Amygdala (tissue), 56 donors: ENCODE measurements at places on chromosomes 3 and 15.

DNA sequence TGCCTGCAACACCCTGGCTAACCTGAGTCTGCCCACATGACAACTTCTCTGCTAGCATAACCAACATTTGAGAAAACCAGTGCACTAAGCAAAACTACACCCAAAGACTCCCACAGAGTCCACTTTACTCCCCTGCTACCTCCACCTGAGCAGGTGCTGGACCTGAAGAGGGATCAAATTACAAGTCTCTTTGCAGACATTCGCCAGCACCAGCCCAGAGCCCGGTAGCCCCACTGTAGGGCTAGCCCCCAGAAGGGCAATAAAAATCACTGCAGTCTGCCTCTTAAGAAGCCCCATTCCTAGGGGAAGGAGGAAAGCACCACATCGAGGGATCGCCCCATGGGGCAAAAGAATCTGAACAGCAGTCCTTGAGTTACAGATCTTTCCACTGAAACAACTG lies 472.2 kb downstream of the GRM7 start:
- no peak for DNase-seq

- no peak for DNase-seq
Measured at GRCh38 chr3:15368561-15369135, 36.3 kb upstream of the SH3BP5 start.

DNA sequence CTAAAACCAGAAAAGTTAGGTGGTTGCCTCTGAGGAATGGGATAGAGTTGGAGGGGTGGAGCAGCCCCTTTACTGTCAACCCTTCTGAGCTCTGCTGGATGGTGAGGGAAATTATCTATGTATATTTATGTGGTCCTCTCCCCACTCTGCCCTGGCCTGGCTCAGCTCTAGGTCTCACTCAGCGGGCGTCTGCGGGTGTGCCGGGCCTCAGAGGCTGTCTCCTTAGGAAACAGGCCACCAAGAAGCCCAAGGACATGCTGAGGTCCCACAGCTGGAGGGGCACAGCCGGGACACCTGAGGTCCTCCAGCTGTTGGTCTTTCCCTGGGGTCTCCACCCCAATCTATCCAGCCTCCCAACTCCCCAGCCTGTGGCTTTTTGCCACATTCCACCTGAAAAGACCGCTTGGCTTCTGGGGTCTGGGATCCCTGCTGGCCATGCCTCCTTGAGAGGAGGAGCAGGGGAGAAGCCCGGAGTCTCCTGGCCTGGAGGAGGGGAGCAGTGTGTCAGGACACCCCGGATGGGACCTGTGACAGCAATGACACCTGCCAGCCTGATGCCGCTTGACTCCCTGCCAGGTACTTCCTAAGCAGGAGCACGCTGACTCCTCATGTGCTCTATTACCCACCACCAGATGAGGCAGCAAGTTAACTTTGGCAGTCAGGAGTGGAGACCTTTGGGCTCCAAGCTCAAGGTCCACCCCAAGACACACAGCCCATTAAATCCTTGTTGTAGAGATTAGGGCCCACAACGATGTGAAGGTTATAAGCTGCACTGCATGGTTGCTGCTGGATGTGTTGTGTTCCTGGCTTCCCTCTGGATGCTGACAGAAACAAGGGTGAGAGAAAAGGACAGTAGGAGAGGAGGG lies at the start of gene SLC28A1:
Gene SLC28A1 (plus strand): TSS at position 747 of the 866 bp plus-strand sequence. CDS start 3,099 bp downstream, outside the sequence.
- no peak for DNase-seq

GRCh38 chr3:113287111-113287802 lies 75.9 kb downstream of the BOC start:
- no peak for DNase-seq

- DNase-seq = no peak
Measured at GRCh38 chr3:58585994-58586393, 8.8 kb upstream of the FAM107A start.

- DNase-seq = no peak
Measured at GRCh38 chr3:131361464-131362421, 19.8 kb upstream of the NUDT16 start.

DNA sequence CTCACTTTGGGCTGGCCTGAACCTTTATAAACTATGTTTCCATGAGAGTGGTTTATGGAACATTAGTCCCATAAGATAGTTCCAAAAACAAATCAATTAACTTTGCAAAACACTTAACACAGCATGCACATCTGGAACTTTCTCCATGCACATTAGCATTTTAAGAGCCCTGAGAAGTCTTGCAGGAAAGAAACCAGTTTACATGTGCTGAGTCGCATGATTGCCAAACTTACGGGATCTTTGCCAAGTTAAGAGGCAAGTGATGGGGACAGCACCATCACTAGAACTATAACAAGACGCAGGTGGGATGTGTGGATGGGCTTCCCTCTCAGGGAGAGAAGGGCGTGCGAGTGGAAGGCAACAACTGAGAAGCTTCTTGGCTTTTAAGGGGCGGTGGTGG lies 20.7 kb downstream of the ADAMTS9 start:
- DNase-seq = no peak

DNA sequence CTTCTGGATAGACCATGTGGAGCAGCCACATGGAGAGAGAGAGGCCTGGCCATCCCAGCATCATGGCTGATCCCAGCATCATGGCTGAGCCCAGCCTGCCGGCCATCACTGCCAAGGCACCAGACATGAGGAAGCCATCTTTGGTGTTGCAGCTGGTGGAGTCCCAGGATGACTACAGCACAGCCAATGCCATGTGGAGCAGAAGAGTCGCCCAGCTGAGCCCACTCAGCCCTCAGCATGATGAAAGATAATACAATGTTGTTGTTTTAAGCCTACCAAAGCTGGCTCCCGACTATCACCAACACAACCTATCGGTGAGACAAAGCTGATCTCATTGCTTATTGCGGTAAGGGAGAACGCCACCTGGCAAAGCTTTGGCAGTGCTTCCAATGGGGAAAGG lies 18.4 kb downstream of the HES1 start:
- no peak for DNase-seq

GRCh38 chr3:98963546-98963945 lies 62.1 kb upstream of the DCBLD2 start:
- DNase-seq = no peak

GRCh38 chr3:152213203-152213602 lies 55.5 kb upstream of the MBNL1 start:
- DNase-seq = no peak

GRCh38 chr15:91865950-91866349 lies 12.4 kb downstream of the SLCO3A1 start:
- DNase-seq = no peak

GRCh38 chr15:25060472-25060803 lies 105.7 kb downstream of the SNRPN start:
- DNase-seq = no peak

DNA sequence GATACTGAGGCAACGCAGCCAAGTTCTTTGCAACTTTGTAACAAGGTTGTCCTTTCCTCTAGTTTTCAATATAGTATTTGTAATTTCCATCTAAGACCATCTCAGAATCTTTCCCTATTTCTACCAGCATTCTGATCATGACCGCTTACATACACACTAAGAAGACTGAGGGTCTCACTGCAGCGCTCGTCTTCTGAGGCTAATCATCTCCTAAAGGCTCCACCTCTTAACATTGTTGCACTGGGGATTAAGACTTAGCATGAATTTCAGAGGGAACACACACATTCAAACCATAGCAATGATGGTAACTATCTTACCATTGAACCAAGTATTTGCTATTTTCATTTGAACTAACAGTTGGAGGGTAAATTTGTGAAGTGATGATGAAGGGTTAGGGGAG lies 463.3 kb upstream of the CCDC54 start:
- no peak for DNase-seq

- no peak for DNase-seq
Measured at GRCh38 chr3:190088890-190089289, 31.8 kb downstream of the P3H2 start.

DNA sequence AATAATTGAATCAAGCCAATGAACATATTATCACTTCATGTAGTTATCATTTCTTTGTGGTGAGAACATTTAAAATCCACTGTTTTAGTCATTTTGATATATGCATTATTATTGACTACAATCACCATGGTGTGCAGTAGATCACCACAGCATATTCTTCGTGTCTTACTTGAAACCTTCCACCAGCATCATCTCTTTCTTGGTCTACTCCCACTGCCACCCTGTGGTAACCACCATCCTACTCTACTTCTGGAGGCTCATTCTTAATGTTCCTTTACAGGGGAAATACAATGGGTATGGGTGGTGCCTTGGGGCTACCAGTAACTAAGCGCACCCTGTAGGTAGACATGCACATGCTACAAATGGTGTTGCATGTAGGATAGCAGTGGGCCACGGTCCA lies 25.4 kb downstream of the PXK start:
- no peak for DNase-seq

- no peak for DNase-seq
Measured at GRCh38 chr3:186973702-186974101, 43.4 kb downstream of the ST6GAL1 start.

GRCh38 chr3:148881286-148881685 lies 16.2 kb downstream of the CPA3 start:
- DNase-seq = no peak

- DNase-seq = no peak
Measured at GRCh38 chr3:14037211-14037610, 87.5 kb downstream of the CHCHD4 start.

- DNase-seq = no peak
Measured at GRCh38 chr15:90994059-90994416, 297 bp downstream of the PRC1 start.

DNA sequence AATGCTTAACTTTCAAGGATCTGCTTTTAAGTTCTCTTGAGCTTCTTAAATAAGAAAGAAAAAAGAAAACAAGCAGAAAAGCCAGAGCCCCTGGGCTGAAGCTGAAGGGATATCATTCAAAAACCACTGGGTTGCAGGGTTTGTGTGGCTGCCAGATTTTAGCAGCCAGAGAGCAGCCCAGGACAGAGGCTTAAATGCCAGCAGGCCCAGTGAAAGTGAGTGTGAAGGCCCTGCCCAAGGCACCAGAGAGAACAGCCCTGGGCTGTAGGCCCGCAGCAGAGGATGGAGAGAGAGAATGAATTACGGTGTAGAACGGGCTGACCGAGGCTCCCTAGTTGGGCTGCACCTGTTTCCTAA lies 106.3 kb upstream of the BOC start:
- DNase-seq = no peak

DNA sequence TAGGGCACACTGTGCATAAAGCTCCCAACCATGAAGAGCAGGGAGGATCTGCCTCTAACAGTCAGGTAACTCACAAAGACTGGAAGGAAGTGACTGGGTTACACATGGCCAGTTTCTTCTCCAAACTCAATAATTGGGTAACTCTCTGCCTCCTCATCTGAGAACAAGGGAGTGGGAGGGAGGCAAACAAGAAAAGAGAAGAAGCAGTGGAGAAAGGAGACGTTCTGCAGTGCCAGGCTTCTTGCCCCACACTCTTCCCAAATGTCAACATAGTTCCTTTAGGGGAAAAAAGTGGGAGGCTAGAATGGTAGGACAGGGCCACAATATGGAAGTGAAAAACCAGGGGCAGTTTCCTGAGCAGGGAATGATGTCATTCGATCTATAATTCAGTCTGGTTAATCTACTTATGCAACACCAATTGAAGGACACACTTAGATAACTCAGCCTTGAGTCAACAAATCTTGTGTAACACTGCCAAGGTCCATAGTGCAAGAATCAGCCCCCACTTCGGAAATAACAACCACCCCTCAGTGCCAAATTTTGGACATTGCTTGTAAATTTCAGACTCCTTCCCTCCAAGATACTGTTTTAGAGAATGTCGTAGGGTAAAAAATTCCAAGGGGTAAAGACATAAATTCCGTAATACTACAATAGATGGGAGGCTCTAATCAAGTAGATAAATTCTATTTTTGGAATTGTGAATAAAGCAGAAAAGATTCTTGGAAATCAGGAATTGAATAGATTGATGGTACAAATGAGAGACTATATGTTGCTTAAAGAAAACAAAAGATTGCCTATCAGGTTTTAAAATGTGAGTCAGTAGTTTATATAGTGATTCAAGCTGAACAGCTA lies 143.0 kb downstream of the LPP start:
- no peak for DNase-seq

DNA sequence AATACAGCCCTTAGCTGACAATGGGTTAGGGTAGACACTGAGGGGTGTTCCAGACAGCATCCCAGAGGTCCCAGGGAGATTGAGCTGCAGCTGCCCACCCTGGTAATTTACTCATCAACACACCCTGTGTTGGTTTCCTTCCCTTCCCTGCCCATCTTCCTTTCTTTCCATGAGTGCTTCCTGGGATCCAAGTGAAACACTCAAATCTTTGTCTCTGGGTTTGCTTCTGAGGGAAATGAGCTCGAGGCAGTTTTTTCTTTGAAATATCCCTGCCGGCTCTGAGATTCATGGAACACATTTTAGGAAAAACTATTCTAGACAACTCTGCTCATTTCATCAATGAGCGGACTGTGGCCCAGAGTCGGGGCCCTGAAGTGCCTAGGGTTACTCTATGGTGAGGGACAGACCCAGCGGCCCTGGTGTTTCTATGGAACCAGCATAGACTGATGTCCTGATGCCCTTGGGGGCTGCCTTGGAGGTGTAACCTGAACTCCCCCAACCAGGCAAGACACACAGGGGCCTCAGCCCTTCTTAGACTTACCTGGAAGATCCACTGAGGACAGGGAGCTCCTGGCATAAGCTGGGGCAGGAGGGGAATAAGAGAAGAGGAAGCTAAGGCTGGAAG lies 14.9 kb upstream of the CSRNP1 start:
- no peak for DNase-seq

- no peak for DNase-seq
Measured at GRCh38 chr3:12815719-12816118, 19.2 kb downstream of the CAND2 start.

GRCh38 chr15:82146990-82147461 lies 101.2 kb upstream of the MEX3B start:
- DNase-seq = no peak

DNA sequence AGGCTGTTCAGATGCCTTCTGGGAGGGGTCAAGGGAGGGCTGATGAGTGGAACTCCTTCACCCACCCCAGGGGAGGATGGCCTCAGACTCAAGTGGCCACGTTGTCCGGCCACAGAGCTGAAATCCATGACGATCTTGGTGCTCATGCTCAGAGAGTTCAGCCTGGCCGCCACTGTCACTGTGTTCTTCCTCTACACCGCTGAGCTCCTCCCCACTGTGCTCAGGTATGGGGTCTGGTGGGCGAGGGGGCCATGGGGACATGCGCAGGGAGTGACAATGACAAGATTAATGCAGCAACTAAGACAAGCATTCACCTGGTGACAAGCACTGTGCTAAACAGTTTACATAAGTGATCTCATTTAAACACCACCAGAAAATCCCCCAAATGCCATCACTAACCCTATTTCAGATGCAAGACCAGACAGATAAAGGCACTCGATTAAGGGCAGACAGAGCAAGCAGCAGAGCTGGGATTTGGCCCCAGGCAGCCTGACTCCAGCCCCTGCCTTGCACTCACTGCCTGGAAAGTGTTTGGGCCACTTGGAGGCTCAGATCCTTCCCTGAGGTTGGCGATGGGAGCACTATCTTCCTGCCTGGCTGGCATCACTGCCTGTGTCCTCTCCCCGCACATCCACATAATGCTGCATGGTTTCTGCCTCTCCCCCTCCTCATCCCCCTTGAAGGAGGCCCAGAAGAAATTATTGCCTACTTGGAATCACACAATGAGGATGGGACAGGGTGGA lies 30.9 kb upstream of the XYLB start:
- no peak for DNase-seq

GRCh38 chr15:88704791-88705768 lies 66.3 kb downstream of the ISG20 start:
- no peak for DNase-seq
